ENCODE measurements at places on chromosomes 3 and 15.

DNA sequence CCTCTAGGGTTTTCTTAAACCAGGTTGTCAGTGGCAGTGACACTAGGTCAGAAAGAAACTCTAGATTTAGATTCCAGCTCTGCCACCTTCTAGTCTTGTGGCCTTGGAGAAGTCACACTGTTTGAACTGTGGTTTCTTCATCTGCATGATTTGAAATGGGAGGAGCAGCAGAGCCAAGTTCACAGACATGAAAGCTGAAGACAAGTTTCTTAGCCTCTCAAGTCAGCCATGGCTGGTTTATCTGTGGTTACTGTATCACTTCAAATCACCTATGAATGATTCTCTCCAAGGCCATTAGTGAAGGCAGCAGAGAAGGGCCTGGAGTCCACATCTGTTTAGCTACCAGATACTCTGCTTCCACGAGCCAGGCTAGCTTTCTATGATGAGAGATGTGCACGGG is 15.6 kb downstream of the CLEC3B start:
- no peak for DNase-seq

DNA sequence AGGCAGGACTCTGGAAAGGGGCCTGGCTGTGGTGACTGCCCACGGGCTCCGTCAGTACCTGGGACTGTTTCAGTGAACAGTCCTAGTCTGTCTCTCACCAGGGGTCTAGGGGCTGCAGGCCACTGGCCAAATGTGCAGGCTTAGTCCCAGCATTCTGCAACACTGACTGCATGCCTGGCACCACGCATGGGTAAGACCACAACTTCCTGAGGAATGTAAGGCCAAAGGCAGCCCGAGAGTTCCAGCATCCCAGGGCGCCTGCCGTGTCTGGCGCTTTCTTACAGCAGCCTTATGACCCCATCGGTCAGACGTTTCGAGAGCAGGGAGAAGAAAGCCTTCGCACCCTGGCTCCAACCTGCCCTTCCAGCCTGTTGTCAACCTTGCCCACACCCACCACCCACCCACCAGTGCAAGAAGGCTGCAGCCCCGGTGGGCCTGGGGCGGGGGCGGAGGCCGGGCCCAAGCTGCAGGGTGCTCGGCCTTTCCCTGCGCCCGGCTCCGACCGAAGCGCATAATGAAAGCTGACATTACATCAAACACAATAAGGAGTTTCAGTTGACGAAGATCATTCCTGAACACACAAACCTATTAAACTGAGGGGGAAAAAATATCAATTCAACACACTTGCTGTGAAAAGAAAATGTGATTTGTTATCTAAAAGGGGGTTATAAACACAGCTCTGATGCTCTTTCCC is 29.5 kb upstream of the TMEM115 start:
- no peak for DNase-seq

DNA sequence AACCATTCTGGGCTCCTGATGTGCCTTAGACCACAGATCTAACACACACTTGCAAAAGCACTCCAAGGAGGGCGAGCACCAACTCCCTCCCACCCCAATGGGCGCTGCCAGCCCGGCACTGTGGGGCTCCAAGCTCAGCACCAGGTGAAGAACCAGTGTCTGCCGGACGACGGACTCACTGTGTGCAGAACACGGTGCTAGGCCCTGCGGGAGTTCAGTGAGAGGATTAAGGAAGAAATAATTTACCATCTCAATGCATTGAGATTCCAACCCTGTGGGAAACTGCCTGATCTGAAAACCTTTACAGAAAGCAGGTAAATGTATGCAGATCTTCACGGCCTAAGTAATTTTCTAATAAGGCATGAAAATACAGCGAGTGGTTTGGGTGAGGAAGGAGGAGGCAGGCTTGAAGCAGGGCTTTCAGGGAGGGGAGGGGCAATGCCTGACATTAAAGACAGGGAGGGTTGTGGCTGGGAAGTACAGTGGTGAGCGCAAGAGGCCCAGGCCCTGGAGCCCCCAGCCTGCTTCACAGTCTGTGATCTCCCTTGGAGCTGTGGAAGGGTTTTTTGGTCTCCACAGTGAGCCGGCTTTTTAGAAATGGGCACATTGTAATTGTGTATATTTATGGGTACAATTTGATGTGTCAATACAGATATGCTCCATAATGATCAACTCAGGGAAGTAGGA is 35.6 kb upstream of the CHRNB4 start:
- DNase-seq, result no peak

GRCh38 chr3:125037498-125038150 is 18.2 kb downstream of the HEG1 start:
- DNase-seq, result no peak

GRCh38 chr3:131216801-131217200 is 164.8 kb upstream of the NUDT16 start:
- no peak for DNase-seq

DNA sequence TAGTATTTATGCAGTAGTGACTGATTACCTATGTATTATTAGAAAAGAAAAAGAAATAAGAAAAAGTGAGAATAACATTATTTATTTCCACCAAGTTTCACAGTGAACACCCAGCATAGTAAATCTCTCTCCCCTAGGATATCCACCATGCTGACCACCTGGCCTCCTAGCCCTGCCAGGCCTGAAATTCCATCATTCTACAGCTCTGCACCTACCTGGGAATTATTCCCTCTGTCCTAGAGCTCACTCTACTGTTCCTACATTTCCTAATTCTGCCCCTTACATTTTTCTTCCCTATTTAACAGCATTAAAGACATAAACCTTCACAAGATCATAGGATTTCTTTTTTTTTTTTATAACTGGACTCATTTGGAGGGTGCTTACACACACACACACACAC is 525.3 kb upstream of the PPP2R3A start:
- DNase-seq, result no peak

- DNase-seq, result no peak
Measured at GRCh38 chr3:23459889-23460546, 256.9 kb downstream of the UBE2E2 start.

DNA sequence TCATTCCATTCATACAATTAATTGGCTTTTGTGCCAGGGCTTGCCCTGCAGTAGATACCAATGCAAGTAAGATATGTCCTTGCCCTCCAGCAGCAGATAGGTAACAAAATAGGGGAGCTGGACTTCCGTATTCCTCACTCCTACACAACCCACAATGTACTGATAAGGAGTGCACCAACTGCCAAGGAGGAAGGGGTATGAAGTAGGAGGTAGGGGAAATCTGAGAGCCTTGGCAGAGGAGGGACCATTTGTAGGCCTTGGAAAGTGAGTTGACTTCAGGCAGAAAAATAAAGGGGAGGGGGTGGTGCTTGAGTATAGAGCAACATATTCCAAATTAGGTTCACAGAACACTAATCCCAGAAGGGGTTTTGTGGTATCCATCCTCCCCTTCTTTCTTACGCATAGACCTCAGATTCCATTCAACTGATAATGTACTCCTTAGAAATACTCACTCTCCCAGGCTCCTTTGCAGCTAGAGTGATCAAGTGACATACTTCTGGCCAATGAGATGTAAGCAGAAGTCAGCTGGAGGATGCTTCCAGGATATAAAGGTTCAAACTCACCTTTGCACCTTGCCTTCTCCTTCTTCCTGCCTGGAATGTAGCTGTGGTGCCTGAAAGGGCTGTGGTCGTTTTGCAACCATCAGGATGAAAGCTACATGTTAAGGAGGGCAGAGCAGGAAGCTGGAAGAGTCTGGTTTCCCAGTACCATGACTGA is 127.1 kb upstream of the SMAD3 start:
- DNase-seq, result no peak

DNA sequence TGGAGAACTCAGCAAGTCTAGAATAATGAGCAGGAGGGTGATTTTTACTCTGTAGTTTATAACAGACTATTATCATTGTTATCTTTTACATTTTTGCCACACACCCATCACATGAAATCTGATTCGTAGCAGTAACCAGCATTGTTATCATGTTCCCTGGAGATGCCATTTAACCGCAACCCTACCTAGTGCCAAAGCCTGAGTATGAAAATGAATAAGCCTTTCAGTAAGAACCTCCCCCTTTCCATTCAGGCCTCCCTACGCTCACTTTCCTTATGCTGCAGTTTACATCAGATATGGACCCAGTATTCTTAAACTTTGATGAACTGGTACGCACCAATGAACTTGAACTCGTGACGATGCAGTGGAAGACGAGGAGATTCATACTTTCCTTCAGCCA is 158.7 kb upstream of the SPRED1 start:
- no peak for DNase-seq

- no peak for DNase-seq
Measured at GRCh38 chr15:53037904-53038654, 247.9 kb upstream of the ONECUT1 start.

DNA sequence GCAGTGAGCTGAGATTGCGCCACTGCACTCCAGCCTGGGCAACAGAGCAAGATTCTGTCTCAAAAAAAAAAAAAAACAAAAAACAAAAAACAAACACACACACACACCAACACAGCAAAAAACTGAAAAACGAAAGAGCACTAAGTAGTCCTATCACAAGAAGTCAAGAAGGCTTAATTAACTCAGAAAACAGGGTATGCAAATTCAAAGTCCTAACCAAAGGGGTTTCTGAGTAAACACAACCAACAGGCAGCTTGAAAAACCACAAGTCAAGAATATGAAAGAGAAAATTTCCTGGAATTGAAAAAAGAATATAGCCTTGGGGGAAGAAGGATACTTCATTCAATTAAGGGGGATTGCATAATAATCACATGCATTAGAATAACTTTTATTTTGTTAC is 37.7 kb upstream of the PARP14 start:
- no peak for DNase-seq

GRCh38 chr3:12289524-12289923 is 654 bp downstream of the PPARG start:
- DNase-seq, result no peak

- DNase-seq, result no peak
Measured at GRCh38 chr15:51234176-51234927, 104.0 kb downstream of the CYP19A1 start.

DNA sequence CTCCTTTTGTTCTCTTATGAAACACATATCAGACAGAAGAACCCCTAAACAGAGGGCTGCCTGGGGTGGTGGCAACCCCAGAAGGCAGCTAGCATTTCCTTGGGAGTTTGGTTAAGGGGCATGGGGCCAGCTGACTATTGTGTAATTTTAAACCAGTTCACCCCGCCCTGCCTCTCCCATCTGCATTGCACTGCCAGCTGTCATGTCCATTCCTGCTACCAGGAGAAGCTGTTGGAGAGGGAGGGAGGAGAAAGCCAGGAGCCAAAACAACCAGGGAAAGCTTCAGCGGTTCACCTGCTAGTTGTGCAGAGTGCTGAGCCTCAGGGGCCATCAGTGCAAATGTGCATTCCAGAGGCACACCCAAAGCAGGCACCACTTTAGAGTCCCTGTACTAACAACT is 47.6 kb upstream of the ATP1B3 start:
- DNase-seq, result no peak

All from CD4-positive, alpha-beta memory T cell (primary cell).